ENCODE measurements at places on chromosomes 3 and 15.

- DNase-seq = no peak
Measured at GRCh38 chr15:57867970-57868798, 161.7 kb downstream of the POLR2M start.

- no peak for DNase-seq
Measured at GRCh38 chr3:52679199-52679538, 6.5 kb downstream of the PBRM1 start.

DNA sequence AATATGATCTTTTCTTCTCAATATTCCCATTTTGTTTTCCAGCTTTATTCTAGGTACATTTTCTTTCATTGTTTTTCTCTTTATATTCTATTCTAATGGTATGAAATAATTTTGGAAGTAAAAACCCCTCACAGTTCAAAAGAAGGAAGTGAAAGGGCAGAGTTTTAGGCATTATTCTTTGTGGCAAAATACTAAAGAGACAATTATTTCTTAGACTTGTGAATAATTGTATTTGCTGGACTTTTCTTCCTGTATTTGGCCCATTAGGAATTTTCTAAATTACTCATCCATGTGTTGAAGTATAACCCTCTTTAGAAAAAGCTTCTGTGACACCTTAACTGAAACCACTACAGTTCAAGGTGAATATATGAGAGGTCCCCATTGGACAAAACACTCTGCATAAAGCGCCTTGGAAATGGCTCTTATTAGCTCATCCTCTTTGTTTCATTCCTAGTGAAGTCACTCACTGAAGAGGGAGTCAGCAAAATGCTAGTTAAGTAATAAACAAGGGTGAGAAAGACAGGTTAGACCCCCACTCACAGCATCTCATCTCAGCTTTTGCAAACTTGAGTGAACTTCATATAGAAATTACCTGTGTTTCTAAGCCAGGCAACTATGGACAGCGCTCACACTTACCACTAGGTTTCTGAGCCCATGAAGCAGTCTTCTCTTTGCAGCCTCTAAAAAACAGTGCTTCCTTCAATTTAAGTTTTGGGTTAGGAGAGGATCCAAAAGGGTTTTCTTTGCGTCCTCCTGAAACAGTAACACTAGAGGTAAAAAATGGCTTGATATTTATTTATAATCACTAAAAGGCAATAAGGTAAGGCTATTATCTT lies 327.5 kb downstream of the ARPP21 start:
- no peak for DNase-seq

GRCh38 chr3:38534180-38534579 lies 38.0 kb downstream of the EXOG start:
- DNase-seq = no peak

- DNase-seq = no peak
Measured at GRCh38 chr15:61126811-61127210, 102.3 kb downstream of the RORA start.

- no peak for DNase-seq
Measured at GRCh38 chr15:98666841-98667240, 18.5 kb downstream of the IGF1R start.

- no peak for DNase-seq
Measured at GRCh38 chr15:74800559-74801094, 12.0 kb upstream of the LMAN1L start.

DNA sequence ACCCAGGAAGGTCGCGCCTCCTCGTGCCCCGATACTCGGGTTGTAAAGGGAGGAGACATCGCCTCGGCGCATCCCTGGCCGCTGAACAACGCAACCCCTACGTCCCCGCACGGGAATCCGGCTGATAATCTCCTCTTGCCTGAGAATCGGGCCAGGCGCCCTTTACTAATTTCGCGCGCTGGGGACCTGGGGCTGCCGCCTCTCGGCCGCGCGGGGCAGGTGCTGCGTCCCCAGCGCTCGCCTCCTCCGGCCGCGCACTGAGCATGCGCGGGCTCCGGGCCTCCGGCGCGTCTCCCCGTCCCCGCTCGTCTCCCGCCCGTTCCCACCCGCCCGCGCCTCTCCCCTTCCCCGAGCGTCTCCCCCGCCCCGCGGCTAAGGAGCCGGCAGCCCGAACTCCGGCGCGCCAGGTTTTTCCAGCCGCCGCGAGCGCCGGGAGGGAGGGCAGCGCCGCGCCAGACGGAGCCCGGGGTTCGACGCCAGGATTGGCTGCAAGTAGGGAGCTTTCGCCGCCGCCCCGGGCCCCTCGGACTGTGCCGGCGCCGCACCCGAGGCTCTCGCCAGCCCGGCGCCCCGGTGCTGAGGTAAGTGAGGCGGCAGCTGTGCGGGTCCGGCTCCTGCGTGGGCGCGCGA lies at the start of gene CNTN4:
CNTN4 (plus strand) TSS at position 469 of the 630 bp plus-strand sequence.
- DNase-seq = no peak

GRCh38 chr15:31077181-31077580 lies 24.3 kb downstream of the TRPM1 start:
- DNase-seq = no peak

- DNase-seq = no peak
Measured at GRCh38 chr3:151356794-151357462, 27.6 kb upstream of the P2RY13 start.

GRCh38 chr15:50141856-50142255 lies 22.8 kb upstream of the ATP8B4 start:
- no peak for DNase-seq

GRCh38 chr3:144187531-144188210 lies 216.0 kb downstream of the DIPK2A start:
- no peak for DNase-seq

DNA sequence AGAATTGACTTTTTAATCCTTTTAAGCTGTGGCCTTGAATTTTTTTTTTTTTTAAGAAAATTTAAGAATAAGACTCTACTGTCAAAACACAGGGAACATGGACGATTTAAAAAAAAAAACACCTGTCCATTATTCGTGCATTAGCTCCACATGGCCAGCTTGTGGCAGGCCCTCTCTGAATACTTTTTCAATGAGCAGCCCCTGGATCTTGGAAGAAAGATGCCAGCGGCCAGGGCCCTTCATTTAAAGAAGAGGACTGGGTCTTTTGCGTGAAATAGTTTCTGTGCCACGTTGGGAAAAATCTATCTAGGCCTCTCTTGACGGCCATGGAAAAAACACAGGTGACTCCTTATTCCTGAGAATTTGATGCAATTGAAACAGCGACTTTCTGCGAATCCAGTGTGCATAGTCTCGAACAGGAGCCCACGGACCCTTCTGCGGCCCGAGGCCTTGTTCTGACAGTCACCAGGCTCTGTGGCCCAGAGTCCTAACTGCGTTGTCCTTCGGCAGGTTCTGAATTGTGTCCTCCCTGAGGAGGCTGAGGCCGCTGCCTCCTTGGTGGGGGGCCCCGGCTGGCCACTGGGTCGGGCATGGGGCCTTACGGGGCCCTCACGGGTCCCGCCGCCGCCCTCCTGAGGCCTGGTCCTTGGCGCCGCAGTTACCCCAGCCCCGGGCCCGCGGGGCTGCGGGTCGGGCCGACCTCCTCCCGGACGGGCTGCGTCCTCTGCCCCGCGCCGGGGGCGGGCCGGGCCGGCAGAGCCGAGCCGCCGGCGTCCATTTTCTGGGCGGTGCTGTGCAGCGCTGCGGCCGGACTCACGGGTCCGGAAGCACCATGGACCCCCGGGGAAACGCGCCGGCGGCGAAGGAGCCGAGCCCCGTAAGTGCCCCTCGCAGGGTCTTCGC lies 33.5 kb downstream of the ZBTB38 start:
- peak; percentile 40 for DNase-seq

- peak; percentile 47 for DNase-seq
Measured at GRCh38 chr3:46860017-46860809, 3.0 kb downstream of the MYL3 start.

GRCh38 chr3:46062679-46063078 lies 35.4 kb upstream of the XCR1 start:
- DNase-seq = no peak

GRCh38 chr3:178345944-178346343 lies 190.3 kb upstream of the KCNMB2 start:
- DNase-seq = no peak

- DNase-seq = no peak
Measured at GRCh38 chr15:99911816-99912215, 178.6 kb upstream of the LYSMD4 start.

GRCh38 chr3:72287956-72288355 lies 503.0 kb upstream of the PROK2 start:
- DNase-seq = no peak

GRCh38 chr3:5754602-5755001 lies 567.1 kb downstream of the EDEM1 start:
- DNase-seq = no peak

GRCh38 chr15:74316141-74316540 lies 51.3 kb downstream of the CYP11A1 start:
- DNase-seq = no peak

- no peak for DNase-seq
Measured at GRCh38 chr3:33834096-33834453, 35.6 kb downstream of the PDCD6IP start.

- peak; percentile 71 for DNase-seq
Measured at GRCh38 chr3:195147649-195148080, 123.3 kb downstream of the XXYLT1 start.

GRCh38 chr15:68145706-68146105 lies 59.4 kb downstream of the CALML4 start:
- no peak for DNase-seq

DNA sequence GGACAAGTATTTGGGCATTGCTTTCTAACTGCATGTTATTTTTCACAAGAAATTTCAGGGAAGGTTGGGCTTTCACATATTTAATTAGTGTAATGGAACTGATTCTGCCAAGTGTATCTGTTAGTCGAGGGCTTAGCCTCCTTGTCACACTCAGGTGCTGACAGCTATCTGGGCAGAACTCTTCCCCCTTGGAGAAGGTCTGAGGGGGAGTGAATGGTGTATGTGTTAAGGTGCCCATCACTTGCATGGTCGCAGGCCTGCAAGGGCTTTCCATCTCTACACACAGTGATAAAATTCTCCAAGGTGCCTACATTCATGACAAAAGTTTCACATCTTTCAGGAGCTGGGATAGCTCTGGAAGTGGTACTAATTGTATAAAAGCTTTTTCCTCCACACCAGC lies 97.6 kb upstream of the ICE2 start:
- no peak for DNase-seq

DNA sequence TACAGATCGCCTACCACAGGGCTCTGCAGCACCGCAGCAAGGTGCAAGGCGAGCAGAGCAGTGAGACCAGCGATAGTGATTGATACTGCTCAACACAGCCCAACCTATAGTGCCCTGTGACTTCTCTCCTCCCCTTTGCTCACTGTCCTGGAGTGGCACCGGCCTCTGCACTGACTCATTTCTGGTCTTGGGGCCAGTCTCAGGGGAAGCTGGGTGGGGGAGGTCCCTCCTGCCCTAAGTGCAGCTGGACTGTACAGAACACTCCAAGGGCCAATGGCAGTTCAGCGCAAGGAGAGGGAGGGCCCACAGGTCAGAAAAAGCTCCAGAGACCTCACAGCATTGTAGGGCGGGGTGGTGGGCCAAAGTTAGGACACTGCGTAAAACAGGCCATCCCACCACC lies 2.5 kb upstream of the OGG1 start:
- no peak for DNase-seq

GRCh38 chr3:104642827-104643226 lies 723.9 kb upstream of the ALCAM start:
- no peak for DNase-seq

DNA sequence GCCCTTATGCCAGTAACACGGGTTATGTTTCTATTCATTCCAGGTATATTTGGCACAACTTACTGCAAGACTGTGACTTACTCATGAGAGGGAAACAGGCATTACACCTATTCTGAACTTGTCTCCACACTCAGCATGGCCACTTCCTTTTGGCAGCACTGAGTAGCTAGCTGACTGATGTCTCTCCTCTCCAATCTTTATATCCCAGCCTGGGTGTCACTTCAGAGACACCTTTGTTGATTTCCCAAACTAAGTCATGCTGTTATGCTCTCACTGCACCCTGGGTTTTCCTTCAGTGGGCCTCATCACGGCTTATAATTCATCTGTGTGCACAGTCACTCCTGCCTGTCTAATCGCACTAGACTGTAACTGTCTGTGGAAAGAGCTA lies 114.8 kb downstream of the MYLK start:
- DNase-seq = no peak
